Memory B cell (primary cell): ENCODE measurements at places on chromosomes 7 and 10.

GRCh38 chr10:102674566-102674965, 30.3 kb downstream of the TRIM8 start:
- no peak overlapping the region for H3K27ac ChIP-seq
- H3K4me1 ChIP-seq: peaks cover 17% of the 10 kb centered on the region
- no peaks in the 10 kb centered on the region for H3K27me3 ChIP-seq
- no peak for DNase-seq
- no peaks in the 10 kb centered on the region for H3K36me3 ChIP-seq
- no peak overlapping the region for H3K4me3 ChIP-seq

GRCh38 chr10:131725581-131726069, 175.2 kb upstream of the PPP2R2D start:
- no peaks in the 10 kb centered on the region for H3K4me1 ChIP-seq
- DNase-seq: no peak
- H3K4me3 ChIP-seq: no peak overlapping the region

GRCh38 chr10:69836731-69837030, 35.0 kb downstream of the COL13A1 start:
- H3K4me1 ChIP-seq: no peaks in the 10 kb centered on the region
- no peaks in the 10 kb centered on the region for H3K36me3 ChIP-seq
- no peak overlapping the region for H3K27ac ChIP-seq
- H3K27me3 ChIP-seq: peaks cover 14% of the 10 kb centered on the region
- no peak overlapping the region for H3K4me3 ChIP-seq

DNA sequence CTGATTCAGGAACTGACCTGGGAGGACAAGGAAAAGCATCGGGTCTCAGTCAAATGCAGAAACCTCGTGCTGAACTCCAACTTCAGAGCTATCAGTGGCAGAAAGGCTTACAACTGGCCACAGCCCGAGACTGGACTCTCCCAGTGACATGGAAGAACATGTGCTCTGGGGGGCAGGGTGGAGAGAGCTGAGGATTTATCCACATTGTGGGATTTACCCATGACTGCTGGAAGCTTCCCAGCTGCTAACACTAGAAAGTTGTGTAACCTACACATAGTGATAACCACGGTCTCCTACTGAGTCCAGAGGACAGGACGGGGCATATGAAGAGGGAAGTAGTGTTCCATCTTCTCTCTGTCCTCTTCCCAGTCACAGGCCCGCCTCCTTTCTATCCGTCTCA, 103.4 kb downstream of the ITIH5 start:
- no peak overlapping the region for H3K4me3 ChIP-seq
- no peak overlapping the region for H3K27ac ChIP-seq
- H3K4me1 ChIP-seq: peaks cover 4% of the 10 kb centered on the region
- no peaks in the 10 kb centered on the region for H3K27me3 ChIP-seq

GRCh38 chr7:4823441-4824119, 38.2 kb downstream of the PAPOLB start:
- H3K27me3 ChIP-seq: peaks cover 15% of the 10 kb centered on the region
- H3K4me3 ChIP-seq: no peak overlapping the region
- no peaks in the 10 kb centered on the region for H3K4me1 ChIP-seq
- no peak for DNase-seq
- H3K27ac ChIP-seq: no peak overlapping the region
- no peaks in the 10 kb centered on the region for H3K36me3 ChIP-seq

- DNase-seq: no peak
- peaks cover 17% of the 10 kb centered on the region for H3K27me3 ChIP-seq
- H3K4me1 ChIP-seq: peaks cover 3% of the 10 kb centered on the region
- no peaks in the 10 kb centered on the region for H3K36me3 ChIP-seq
- H3K4me3 ChIP-seq: no peak overlapping the region
These were observed 29.7 kb downstream of the ANXA8 start for GRCh38 chr10:47454008-47454779.

GRCh38 chr10:75356484-75356883, 45.1 kb downstream of the ZNF503 start:
- DNase-seq: no peak
- no peak overlapping the region for H3K27ac ChIP-seq
- H3K4me3 ChIP-seq: no peak overlapping the region
- H3K27me3 ChIP-seq: peaks cover 20% of the 10 kb centered on the region
- no peaks in the 10 kb centered on the region for H3K4me1 ChIP-seq
- no peaks in the 10 kb centered on the region for H3K36me3 ChIP-seq

GRCh38 chr7:45944058-45944457, 23.0 kb upstream of the IGFBP3 start:
- no peak overlapping the region for H3K4me3 ChIP-seq
- no peak overlapping the region for H3K27ac ChIP-seq
- peaks cover 3% of the 10 kb centered on the region for H3K4me1 ChIP-seq
- no peak for DNase-seq

DNA sequence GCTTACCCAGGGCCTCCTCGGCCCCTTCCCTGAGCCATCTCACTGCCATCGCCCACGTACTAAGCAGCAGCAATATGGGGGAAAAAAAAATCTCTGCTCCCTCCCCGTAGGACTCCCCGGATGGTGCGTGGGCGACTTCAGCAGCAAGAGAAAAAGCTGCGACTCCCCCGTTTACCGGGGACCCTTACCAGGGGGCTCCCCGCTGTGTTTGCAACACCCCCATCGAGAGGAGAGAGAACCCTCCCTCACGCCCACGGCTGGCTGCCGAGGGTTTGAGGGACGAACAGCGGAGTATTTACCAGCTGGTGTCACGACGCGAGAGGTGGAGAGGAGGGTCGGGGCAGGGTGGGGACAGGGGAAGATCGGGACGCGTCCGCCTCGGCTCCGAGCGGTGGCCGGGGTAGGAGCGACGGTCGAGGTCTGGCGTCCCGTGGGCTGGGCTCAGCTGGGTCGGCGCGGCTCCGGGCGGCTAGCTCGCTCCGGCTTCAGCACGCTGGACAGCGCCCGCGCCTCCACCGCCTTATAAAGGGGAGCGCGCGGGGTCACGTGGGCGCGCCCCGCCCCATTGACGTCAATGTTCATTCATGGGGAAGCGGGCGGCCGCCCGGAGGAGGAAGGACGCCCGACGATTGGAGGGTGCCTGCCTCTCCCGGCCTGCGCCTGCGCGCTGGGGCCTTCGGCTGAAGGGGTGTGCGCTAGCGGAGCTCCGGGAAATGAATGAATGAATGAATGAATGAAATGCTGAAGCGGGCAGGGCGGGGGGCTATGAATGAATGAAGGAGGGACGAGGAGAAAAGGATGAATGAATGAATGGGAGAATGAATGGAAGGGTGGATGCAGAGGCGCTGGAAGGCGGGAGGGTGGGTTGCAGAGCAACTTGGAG, at the start of gene VGF:
Gene VGF (minus strand): TSS at position 495 of the 883 bp plus-strand sequence. CDS start 726 bp downstream, outside the sequence.
- peaks cover 5% of the 10 kb centered on the region for H3K36me3 ChIP-seq
- H3K4me3 ChIP-seq: peak within 1 kb of the TSS; percentile 85
- peaks cover 25% of the 10 kb centered on the region for H3K4me1 ChIP-seq
- peaks cover 35% of the 10 kb centered on the region for H3K27me3 ChIP-seq
- peak within 1 kb of the TSS; percentile 91 for H3K27ac ChIP-seq
- peak; percentile 91 for DNase-seq

DNA sequence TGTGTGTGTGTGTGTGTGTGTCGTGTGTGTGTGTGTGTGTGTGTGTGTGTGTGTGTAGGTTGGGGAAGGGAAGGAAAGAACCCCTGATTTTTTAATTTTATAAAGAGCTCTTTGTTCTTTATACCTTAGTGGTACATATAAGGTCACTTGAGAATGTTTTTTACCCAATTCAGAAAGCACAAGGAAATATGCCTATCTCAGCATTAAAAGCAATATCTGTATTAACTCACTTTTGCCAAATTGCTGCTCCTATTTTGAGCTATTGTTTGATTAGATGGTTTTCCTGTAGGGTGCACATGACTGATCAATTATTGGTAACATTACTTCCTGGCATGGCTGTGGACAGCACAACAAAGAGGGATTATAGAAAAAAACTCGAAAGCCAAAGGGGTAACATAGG, 60.5 kb downstream of the SEMA3D start:
- no peaks in the 10 kb centered on the region for H3K36me3 ChIP-seq
- H3K27ac ChIP-seq: no peak overlapping the region
- H3K4me3 ChIP-seq: no peak overlapping the region
- DNase-seq: no peak
- H3K27me3 ChIP-seq: no peaks in the 10 kb centered on the region

GRCh38 chr7:21934808-21935207, 10.9 kb downstream of the CDCA7L start:
- peaks cover 38% of the 10 kb centered on the region for H3K36me3 ChIP-seq
- peaks cover 41% of the 10 kb centered on the region for H3K4me1 ChIP-seq
- peak overlapping the region; percentile 18 for H3K4me3 ChIP-seq
- no peaks in the 10 kb centered on the region for H3K27me3 ChIP-seq
- peak overlapping the region; percentile 61 for H3K27ac ChIP-seq
- no peak for DNase-seq

- no peaks in the 10 kb centered on the region for H3K4me1 ChIP-seq
- H3K27ac ChIP-seq: no peak overlapping the region
- no peak for DNase-seq
- H3K36me3 ChIP-seq: no peaks in the 10 kb centered on the region
- H3K27me3 ChIP-seq: no peaks in the 10 kb centered on the region
- no peak overlapping the region for H3K4me3 ChIP-seq
These were observed 296.4 kb downstream of the ADARB2 start for GRCh38 chr10:1440897-1441296.

- no peaks in the 10 kb centered on the region for H3K27me3 ChIP-seq
- H3K4me3 ChIP-seq: no peak overlapping the region
- no peak overlapping the region for H3K27ac ChIP-seq
- no peak for DNase-seq
- no peaks in the 10 kb centered on the region for H3K36me3 ChIP-seq
These were observed 56.5 kb downstream of the CTTNBP2 start for GRCh38 chr7:117816727-117817126.

GRCh38 chr10:10774416-10774815, 243.3 kb upstream of the CELF2 start:
- peaks cover 3% of the 10 kb centered on the region for H3K36me3 ChIP-seq
- no peak for DNase-seq
- H3K27me3 ChIP-seq: peaks cover 13% of the 10 kb centered on the region
- no peak overlapping the region for H3K27ac ChIP-seq

GRCh38 chr7:123755338-123755737, 6.5 kb upstream of the WASL start:
- no peak for DNase-seq
- no peak overlapping the region for H3K27ac ChIP-seq
- no peaks in the 10 kb centered on the region for H3K4me1 ChIP-seq
- H3K4me3 ChIP-seq: no peak overlapping the region
- H3K36me3 ChIP-seq: no peaks in the 10 kb centered on the region
- H3K27me3 ChIP-seq: peaks cover 2% of the 10 kb centered on the region

DNA sequence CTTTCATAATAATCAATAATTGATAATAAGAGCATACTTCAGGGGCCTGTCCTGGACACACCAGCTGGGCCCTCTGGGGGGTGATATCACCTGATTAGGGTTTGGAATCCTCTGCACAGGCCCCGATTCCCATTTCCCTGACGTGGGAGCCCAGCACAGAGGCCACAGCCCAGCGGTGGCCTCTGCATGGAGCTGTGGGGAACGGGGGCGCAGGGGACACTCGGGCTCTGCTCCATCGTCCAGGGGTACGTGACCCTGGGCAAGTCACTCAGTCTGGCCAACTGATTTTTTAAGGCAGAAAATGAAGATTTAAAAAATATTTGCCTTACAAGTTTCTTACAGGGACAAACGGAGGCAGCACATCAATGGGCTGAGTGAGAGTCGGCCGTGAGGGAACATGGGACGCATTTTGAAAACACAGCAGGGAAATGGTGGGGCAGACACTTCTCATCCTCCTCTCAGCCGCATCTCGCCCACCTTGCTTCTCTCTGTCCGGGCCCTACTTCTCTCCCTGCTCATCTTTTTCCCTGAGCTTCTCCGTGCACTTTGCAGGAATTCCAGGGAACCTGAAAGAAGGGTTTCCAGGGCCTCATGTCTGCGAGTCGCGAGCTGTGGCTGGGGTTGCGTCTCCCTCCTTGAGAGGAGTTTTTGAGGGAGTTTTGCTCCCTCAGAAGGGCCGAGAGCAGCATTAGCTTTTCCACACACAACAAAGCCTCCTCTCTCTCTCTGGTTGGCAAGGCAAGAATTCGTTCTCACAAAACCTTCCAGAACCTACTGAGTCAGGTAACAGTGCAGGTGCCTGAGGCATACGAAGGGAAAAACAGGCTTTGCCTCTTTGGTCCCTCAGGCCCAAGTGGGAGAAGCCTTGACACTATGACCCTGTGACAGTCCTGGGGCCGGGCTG, 312.0 kb downstream of the WDR37 start:
- no peak for DNase-seq
- no peak overlapping the region for H3K27ac ChIP-seq
- H3K4me1 ChIP-seq: peaks cover 2% of the 10 kb centered on the region

- peaks cover 36% of the 10 kb centered on the region for H3K4me1 ChIP-seq
- DNase-seq: no peak
- H3K27me3 ChIP-seq: no peaks in the 10 kb centered on the region
- H3K27ac ChIP-seq: peak overlapping the region; percentile 57
These were observed 13.7 kb downstream of the PHTF2 start for GRCh38 chr7:77812290-77812685.

- H3K4me1 ChIP-seq: peaks cover 4% of the 10 kb centered on the region
- H3K36me3 ChIP-seq: no peaks in the 10 kb centered on the region
- H3K4me3 ChIP-seq: no peak overlapping the region
- H3K27ac ChIP-seq: no peak overlapping the region
- no peak for DNase-seq
- H3K27me3 ChIP-seq: no peaks in the 10 kb centered on the region
These were observed 7.7 kb upstream of the CCDC172 start for GRCh38 chr10:116316503-116316902.

DNA sequence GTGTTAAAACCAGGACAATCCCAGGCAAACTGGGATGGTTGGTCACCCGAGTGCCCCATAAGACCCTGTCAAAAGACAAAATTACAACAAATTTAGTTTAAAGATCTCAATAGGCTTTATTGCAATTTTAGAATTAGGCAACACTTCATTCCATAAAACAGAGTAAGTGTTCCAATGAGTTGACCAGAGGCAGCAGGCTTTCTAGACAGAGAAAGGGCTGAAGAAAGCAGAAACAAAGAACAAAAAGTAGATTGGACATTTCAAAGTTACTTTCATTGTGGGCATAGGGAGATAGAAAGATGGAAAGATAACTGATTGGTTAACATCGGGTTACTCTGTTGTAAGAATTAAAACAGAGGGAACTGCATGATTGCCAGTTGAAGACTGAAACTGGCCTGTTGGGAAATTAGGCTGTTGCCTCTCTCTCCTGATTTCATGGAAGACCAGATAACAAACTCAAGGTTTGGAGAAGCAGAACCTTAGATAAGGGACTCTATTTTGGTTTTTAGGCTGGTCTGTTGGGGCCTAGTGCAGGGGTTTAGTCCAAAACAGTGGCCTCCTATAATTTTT, 36.3 kb downstream of the ENTPD1 start:
- peak overlapping the region; percentile 95 for H3K27ac ChIP-seq
- H3K36me3 ChIP-seq: peaks cover 7% of the 10 kb centered on the region
- no peak overlapping the region for H3K4me3 ChIP-seq
- DNase-seq: no peak
- H3K4me1 ChIP-seq: peaks cover 63% of the 10 kb centered on the region

- peaks cover 52% of the 10 kb centered on the region for H3K4me1 ChIP-seq
- no peak for DNase-seq
- peaks cover 8% of the 10 kb centered on the region for H3K36me3 ChIP-seq
- H3K4me3 ChIP-seq: no peak overlapping the region
These were observed 2.7 kb upstream of the PGAM2 start for GRCh38 chr7:44068054-44068453.
